NCI-H82 (cell line): ENCODE measurements at places on chromosomes 12 and 14.

- no peak for DNase-seq
Measured at GRCh38 chr12:7099290-7099996, 7.2 kb upstream of the C1R start.

GRCh38 chr12:59619461-59620240, 23.8 kb downstream of the SLC16A7 start:
- no peak for DNase-seq

DNA sequence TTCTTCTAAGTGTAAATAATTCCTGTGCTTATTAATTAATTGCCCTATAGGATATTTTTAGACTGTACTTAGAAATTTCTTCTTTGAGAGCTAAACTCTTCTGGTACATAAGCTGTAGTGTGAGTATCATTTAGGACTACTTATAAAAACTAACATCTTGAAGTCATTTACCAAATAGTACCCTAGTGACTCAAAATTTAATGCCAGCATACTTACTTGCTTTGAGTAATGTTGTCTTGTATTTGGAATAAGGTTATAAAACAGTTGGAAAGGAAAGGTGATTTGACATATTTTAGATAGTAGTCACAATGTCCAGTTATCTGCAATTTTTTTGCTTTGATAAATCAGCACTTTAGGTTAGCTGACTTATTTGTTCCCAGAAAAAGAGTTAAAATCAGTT, 39.1 kb downstream of the SPATA7 start:
- no peak for DNase-seq

DNA sequence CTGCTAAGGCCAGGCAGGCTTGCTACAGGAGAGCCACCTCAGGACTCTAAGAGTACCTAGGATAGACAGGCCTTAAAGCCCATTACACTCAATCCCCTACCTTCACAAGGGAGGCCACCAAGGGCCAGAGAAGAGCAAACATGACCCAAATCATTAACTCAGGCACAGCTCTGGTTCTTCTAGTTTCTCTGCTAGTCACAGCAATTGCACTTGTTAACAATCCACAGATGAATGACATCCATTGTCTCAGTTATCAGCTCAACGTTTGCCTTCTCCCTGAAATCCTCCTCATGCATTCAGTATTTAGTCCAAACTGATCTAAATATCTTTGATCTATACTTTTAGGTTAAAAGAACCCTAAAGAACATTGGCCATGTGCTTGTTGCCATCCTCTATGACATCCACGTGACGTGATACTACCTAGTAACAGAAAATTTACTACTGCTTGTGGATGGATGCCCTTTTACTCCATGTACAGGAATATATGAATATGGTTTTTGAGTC, 164.5 kb downstream of the STXBP6 start:
- DNase-seq, result no peak

DNA sequence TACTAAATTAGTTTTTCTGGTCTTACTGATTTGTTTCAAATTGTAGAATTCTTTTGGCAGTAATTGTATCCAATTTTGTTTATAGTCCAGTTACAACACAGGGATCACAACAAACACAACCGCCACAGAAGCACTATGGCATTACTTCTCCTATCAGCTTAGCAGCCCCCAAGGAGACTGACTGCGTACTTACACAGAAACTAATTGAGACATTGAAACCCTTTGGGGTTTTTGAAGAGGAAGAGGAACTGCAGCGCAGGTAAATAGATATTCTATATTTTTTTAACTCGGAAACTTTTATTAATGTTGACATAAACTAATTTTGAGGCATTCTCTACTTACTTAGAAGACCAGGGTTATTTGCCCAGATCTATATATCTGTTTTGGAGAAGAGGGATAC, 17.8 kb downstream of the PAPOLA start:
- no peak for DNase-seq

DNA sequence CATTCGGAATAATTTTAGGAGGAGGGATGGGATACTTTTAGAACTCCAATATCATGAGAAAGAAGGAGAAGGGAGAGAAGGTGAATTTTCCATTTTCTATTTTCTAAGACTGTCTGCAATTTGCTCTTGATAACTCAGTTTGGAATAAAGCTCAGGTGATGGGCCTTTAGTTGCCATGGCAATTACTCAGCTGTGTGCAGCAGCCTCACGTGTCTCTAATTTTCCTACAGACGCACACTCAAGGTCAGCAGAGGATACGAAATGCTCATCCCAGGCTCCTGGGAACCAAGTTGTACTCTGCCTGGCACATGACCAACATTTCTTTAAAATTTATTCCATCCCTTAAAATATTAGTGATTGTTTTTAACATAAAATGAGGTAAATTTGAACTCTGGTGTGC, 76.7 kb downstream of the TTC8 start:
- no peak for DNase-seq

DNA sequence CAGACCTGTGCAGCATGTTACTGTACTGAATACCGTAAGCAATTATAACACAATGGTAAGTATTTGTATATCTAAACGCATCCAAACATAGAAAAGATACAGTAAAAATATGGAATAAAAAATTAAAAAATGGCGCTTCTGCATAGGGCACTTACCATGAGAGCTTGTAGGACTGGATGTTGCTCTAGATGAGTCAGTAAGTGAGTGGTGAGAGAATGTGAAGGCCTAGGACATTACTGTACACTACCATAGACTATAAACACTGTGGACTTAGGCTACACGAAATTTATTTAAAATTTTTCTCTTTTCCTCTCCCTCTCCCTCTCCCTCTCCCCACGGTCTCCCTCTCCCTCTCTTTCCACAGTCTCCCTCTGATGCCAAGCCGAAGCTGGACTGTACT, 194.5 kb upstream of the CDKN3 start:
- no peak for DNase-seq

DNA sequence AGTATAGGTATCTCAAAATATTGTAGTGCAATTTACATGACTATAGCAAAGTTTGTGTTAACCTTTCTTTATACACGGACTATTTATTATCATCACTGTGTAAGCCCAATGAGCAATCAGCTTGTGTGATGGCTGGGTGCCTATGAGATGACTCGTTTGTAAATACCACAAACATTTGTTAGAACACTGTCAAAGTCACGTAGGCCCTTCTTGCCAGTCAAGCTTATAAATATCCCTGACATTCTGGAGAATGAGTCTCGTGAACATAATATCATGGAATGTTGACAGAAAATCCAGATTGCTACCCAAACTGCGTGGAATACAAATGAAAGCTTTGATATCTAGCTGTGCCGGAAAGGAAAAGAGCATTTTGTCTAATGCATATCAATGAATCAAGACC, 648.3 kb upstream of the MDGA2 start:
- no peak for DNase-seq

DNA sequence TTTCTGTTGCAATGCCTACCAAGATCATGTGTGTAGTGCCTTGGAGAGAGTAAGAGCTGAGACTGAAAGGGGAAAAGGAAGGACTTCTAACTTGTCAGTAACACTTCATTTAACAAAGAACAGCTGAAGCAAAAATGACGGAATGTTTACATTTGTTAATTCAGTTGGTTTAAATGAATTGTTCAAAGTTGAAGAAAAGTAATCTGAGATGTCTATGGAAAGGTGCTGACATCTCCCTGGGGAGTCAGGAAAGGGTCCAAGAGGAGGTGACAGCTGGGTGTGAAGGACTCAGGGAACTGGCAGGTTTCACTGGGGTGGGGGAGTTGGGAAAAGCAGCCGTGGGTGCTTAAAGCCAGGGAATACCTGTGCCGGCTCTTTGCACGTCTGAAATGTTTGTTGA, 7.9 kb downstream of the TMEM63C start:
- no peak for DNase-seq

- DNase-seq, result no peak
Measured at GRCh38 chr14:73761618-73762355, 47.6 kb upstream of the PNMA1 start.

- DNase-seq, result no peak
Measured at GRCh38 chr12:55725556-55725955, 3.3 kb downstream of the CD63 start.
